A549 treated with RU486 at 1 μM for 4 hours (cell line): ENCODE measurements at places on chromosomes 11 and 22. TPM values are rescaled to one million over a fixed set of nuclear protein-coding genes. Genes with fewer than 3 reads are reported as not detected.

Gene GGA1
- 16.4 to 23.7 TPM (median 21.6 TPM) in 5 replicates for total RNA-seq

Gene BCO2
- total RNA-seq = 0.59 to 0.79 TPM (median 0.71 TPM) in 5 replicates

Gene CRYAB
- total RNA-seq = 5.7 to 13.0 TPM (median 7.1 TPM) in 5 replicates

Gene FREY1
- total RNA-seq = 0.20 to 1.00 TPM (median 0.32 TPM) in 3 of 5 replicates, not detected in the others

Gene GPR137
- 28.5 to 53.9 TPM (median 46.0 TPM) in 5 replicates for total RNA-seq

Gene SLC3A2
- 882 to 1,078 TPM (median 1,030 TPM) in 5 replicates for total RNA-seq

Gene ASCC2
- 24.2 to 33.9 TPM (median 30.9 TPM) in 5 replicates for total RNA-seq

Gene CDKN1C
- 0.39 to 0.85 TPM (median 0.73 TPM) in 5 replicates for total RNA-seq

Gene IL17RA
- total RNA-seq = 4.6 to 7.1 TPM (median 6.8 TPM) in 5 replicates

Gene SVIP
- total RNA-seq = 10.6 to 16.4 TPM (median 15.4 TPM) in 5 replicates
